Stimulated activated CD4-positive, alpha-beta T cell treated with anti-CD3 and anti-CD28 coated beads, Interleukin-12 subunit alpha, Interleukin-12 subunit beta, amount 100 ng/mL, for 48 hours (primary cell): ENCODE measurements at places on chromosomes 3 and 15.

DNA sequence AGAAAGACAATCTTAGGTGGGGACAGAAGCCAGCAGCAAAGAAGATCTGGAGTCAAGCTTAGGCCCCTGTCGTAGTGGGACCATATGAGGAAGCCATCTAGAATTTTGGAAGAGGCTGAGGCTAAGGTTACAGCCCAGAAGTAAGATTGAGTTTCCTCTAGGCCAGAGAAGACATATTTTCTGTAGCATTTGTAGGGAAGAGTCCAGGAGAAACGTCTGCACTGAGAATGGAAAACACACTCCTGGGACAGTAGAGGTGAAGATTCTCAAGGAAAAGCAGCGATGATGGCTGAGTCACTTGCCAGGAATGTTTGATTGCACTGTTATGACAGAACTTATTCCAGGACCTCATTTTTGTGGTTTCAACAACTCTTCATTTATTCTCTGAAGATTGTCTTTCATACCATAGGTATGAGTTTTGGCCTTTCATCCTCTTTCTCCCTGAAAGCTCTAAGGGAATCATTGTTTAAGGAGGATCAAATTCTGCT lies 107.2 kb downstream of the GTPBP8 start:
- DNase-seq = no peak

GRCh38 chr3:23824699-23825444 lies 19.1 kb downstream of the UBE2E1 start:
- DNase-seq = no peak

- DNase-seq = no peak
These were observed 1.3 kb downstream of the STT3B start for GRCh38 chr3:31534065-31534425.

GRCh38 chr3:54421943-54422342 lies 299.6 kb downstream of the CACNA2D3 start:
- DNase-seq = no peak

- no peak for DNase-seq
These were observed 102.8 kb downstream of the SOX14 start for GRCh38 chr3:137866933-137867332.

DNA sequence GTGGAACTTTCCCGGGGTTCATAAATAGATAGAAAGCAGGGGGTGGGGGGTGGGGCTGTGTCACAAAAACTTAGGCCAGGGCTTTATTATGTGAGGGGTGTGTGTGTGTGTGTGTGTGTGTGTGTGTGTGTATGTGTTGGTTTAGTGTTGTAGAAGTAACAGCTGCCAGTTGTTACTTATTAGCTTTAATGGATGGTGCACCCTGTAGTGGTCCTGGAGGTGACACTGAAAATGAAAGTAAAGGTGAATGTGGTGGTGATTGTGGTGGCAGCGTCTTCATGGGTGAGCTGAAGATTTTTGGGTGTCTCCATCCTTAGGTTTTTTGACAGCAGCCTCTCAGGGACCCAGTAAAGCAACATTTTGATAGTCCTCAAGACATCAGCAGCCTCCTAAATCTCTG lies 449.9 kb downstream of the PDCD6IP start:
- DNase-seq = no peak

DNA sequence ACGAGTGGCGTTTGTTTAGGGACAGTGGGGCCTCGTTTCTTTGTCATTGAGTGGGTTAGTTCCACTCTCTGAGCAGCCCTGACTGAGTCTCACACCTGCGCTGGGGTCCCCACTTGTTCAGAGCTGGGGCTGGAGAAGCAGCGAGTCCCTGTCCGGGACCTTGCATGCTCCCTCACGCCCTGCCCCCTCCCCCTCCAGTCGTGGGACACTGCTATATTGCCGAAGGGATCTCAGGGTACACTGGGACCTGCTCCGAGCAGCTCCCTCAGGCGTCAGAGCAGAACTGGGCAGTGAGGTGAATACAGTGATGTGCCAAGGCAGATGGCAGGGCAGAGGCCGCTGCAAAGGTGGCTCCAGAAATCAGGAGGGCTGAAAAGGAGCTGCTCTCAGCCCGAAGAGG lies 59.9 kb upstream of the KLF13 start:
- DNase-seq = no peak

GRCh38 chr3:103371411-103371810 lies 936.6 kb downstream of the ZPLD1 start:
- no peak for DNase-seq

- no peak for DNase-seq
These were observed 228.8 kb upstream of the PPP2R3A start for GRCh38 chr3:135736740-135737139.

DNA sequence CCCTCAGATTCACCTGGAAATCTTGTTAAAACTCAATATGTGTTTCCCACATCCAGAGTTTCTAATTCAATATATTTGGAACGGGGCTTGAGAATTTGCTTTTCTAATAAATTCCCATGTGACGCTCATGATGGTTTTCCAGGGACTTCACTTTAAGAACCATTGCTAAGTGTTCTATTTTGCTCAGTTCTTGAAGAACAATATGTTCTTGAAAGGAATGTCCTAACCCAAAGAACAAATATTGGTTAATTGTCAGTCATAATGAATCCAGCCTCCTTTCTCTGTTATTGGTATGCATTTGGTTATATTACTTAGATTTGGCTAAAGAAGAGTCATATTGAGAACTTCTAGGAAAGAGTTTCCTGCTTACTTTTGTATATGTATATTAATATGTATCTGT lies 4.4 kb upstream of the PLSCR2 start:
- DNase-seq = no peak

DNA sequence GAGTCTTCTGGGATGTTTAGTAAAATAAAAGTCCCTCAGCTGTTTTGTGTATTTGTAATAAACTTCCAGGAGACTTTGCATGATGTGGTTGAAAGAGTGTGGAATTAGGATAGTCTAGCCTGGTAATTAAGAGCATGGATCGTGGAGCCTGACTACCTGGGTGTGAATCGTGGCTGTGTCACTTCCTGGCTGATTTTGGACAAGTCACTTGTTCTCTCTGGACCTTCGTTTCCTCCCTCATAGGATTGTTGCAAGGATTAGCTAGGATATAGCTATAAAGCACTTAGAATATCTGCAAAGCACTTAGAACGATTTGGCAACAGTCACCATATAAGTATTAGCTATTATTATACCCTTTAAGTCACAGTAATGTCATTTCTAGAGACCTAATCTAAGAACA lies 40.2 kb downstream of the SLMAP start:
- no peak for DNase-seq

- no peak for DNase-seq
These were observed 591.8 kb downstream of the EPHA3 start for GRCh38 chr3:89699229-89699628.

DNA sequence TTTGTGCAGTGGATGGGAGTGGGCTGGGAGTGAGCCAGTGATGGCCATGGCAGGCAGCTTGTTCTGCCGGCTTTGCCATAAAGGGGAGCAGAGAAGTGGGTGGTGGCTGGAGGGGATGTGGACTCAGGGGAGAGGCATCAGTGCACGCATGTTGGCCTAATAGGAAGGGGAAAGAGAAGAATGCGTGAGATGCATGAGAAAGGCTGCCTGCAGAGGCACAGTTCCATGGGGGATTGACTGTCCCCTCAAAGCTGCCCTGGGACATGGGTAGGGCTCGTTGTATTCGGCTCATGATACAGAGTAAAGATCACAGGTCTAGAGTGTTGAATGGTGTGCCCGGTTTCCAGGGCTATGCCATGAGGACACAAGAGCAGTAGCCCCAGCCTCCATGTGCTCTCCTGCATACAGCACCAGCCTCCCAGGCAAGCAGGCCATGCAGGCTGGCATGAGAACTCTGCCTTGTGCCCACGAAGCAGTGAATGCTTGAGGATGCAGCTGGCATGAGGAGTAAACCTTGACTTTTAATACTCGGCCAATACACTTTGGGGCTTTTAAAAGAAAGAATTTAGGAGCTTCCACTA lies 68.0 kb upstream of the SNRPA1 start:
- no peak for DNase-seq

GRCh38 chr3:184471439-184471838 lies 90.1 kb upstream of the EPHB3 start:
- no peak for DNase-seq

GRCh38 chr3:4580346-4581123 lies 87.4 kb downstream of the ITPR1 start:
- no peak for DNase-seq

GRCh38 chr15:26773917-26774316 lies 1.1 kb upstream of the GABRB3 start:
- no peak for DNase-seq

- no peak for DNase-seq
These were observed 789.2 kb upstream of the NR2F2 start for GRCh38 chr15:95541301-95541700.

GRCh38 chr15:83207009-83207659 lies 489 bp downstream of the HDGFL3 start:
- DNase-seq = no peak

DNA sequence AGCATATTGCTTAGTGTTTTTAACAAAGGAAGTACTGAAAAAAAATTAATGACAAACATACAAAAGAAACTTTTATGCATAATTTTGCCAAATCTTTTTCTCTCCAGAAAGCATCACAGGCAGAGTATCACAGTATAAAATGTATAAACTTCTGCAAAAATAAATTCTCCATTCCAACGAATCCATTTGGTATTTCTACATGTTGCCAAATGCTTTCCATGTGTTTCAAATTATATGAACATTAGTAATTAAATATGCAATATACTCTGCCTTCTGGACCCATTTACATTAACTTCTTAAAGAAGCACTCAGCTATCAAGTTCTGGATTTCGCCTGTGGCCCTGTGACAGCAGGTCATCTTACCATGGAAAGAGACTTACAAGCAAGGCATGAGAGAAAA lies 189.1 kb upstream of the ALCAM start:
- no peak for DNase-seq

- no peak for DNase-seq
These were observed 47.7 kb upstream of the HES1 start for GRCh38 chr3:194087995-194088855.

GRCh38 chr3:111610189-111610588 lies 15.0 kb upstream of the ZBED2 start:
- DNase-seq = no peak

DNA sequence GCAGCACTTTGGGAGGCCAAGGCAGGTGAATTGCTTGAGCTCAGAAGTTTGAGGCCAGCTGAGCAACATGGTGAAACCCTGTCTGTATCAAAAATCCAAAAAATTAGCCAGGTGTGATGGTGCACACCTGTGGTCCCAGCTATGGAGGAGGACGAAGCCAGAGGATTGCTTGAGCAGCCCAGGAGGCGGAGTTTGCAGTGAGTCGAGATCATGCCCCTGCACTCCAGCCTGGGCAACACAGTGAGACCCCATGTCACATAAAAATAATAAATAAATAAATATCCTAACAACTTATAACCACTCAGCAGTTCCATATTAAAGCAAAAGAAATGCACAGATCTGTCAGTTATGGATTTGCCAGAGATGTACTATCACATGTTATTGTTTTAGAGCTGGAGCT lies 62.6 kb downstream of the LMLN start:
- no peak for DNase-seq

DNA sequence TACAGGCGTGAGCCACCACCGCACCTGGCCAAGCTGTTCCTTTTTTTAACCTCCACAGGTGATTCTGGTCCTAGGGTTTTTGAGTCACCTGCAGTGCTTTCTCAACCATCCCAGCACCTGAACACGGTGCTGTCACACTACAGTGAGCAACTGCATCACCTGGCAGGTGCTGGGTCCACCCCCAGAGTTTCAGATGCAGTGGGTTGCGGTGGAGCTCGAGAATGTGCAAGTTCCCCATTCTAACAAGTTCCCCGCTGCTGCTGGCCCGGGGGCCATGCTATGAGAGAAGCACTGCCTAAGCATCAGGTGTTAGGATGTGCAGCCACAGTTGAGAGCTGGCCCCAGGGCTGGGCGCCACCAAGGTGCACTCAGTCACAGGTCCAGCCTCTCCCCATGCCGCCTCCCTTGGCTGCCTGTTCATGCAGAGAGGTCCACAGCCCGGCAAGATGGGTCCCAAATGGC lies 18.0 kb downstream of the ISG20 start:
- DNase-seq = no peak

GRCh38 chr3:29949940-29950616 lies 656.3 kb upstream of the TGFBR2 start:
- DNase-seq = no peak

GRCh38 chr3:180911876-180912303 lies 580 bp upstream of the FXR1 start:
- DNase-seq = no peak

DNA sequence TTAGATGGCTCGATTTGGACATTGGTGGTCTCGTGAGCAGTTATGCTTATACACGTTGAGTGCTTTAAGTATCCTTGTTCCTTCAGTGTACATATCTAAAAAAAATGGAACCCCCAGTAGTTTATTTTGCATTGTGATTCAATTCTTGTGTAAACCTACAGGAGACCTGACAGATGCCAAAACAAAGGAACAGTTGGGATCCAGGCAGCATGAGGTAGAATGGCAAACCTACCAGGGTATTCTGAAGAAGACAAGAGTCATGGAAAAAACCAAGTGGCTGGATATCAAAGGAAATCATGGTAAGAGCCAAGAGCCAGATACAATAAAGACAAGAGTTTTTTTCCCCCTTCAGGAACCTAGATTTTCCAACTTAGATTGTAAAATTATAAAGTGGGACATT lies 2.0 kb downstream of the TMEM62 start:
- no peak for DNase-seq

- no peak for DNase-seq
These were observed 979.6 kb upstream of the NR2F2 start for GRCh38 chr15:95350908-95351307.

GRCh38 chr15:97248376-97248775 lies 712.1 kb upstream of the ARRDC4 start:
- no peak for DNase-seq

DNA sequence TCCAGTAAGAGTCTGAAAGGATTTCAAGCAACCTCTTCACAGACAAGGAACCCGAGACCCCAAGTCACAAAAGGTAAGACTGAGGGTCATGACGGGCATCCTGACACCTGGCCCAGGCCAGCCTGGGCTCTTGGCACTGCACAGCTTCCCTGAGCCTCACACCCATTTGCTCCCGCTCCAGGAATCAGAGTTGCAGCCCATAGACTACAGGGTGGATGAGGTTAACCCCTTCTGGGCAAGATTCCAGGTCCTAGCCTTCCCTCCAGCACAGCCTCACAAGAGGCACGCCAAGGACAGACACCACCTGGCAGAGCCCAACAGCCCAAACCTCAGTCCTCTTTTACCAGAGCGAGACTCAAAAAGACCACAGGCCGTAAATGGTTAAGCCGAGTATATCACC lies 36.2 kb downstream of the RBPMS2 start:
- no peak for DNase-seq
